ENCODE measurements at places on chromosomes 2 and 18. TPM values are rescaled to one million over a fixed set of nuclear protein-coding genes. Genes with fewer than 3 reads are reported as not detected.

GRCh38 chr2:218230882-218231281 is 13.9 kb downstream of the ARPC2 start:
- DNase-seq = no peak

DNA sequence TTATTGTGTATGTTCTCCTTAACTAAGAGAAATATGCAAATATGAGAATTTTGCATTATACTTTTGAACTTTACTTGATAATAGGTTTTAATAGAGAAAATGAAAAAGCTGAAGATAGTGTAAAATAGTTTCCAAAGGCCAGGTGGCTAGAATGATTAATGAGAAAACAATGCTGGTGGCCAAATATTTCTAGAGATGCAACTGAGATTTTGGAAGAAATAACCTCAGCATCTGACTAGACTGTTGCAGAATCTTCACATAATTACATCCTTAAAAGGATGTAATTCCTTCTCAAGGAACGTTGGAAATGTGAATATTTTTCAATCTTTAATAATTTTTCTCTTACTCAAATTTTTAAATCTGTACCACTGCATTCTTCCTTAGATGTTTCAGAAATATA is 434.4 kb downstream of the THSD7B start:
- DNase-seq = no peak

DNA sequence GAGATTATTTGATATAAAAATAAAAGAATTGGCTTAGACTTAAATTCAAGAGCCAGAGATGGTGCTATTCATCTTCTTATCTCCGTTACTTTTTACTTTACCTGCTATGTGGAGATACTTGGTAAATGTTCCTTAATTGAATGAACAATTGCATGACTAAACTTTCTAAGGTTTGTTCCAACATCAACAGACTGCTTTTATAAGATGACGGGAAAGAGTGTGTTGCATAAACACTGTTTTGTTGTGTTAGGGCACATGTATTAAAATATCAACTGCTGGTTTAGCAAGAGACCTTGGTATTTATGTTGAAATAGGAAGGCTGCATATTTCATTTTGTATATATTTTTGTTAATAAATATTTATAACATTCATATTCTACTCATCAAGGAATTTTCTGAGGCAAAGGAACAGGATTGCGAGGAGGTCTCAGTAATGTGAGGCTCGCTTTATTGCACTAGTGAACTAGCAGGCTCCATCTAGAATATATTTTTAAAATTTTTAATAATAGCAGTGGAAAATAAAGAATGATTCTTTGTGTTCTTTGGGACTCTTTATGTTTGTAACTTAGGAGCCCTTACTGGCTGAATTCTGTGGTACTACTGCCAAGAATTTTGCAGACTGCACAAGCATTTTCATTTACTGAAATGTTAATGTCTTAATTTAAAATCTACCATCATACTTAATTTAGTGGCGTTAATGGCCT is 10.7 kb upstream of the NFE2L2 start:
- DNase-seq = no peak

DNA sequence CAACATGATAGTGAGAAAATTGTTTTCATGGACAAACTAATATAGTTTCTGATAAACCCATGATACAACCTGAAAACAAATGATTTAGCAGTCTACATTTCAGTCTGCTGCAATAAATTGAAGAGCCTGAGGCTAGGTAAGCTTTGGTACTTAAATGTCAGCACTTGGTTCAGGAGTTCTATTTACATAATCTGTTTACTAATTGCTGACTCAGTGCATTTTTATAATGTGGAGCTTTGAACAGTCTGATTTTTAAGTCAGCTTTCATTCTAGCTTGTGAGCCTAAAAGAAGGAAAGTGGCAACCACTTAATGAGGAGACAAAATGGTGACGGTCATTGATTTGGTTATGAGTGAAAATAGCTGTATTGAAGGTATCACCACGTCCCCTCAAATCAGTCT is 488.6 kb downstream of the CPS1 start:
- no peak for DNase-seq

Gene CD28
- polyA plus RNA-seq = 0.98 TPM

Gene MROH2A
- polyA plus RNA-seq = not detected

Gene CCDC102B
- 8.2 TPM for polyA plus RNA-seq

- no peak for DNase-seq
These were observed 19.2 kb downstream of the ABI2 start for GRCh38 chr2:203347375-203347774.

DNA sequence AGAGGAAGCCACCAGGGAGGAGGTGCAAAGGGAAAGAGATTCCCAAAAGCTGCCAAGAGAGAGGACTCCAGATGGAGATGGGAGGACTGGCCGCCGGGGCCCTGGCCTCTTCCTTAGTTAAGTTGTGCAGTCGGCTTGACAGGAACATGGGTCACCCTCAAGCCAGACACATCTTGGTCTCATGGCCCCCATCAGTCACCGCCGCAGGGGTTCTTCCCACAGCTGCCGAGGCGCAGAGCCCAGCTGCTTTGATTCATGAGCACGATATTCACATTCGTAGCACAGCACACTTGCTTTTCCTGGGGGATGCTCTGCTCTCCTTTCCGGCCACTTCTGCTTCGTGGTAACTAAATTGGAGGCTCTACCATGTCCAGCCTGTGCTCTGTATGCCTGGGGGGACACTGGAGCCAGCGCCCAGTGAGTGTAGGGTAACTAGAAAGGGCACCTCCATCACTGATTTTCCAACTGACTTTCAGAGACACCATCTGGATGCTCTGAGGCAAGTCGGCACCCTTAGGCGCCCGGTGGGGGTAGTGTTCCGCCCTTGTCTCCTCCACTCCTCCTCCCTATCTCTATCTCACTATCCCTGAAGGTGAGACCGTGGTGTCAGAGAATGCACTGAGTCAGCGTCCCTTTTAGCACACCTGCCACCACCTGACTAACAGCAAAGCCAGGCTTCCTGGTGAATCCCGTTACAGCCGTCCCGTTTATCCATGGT is 13.3 kb downstream of the TWIST2 start:
- DNase-seq = no peak

Gene ME2
- 35.5 TPM for polyA plus RNA-seq

Gene SLC9A4
- 6.8 TPM for polyA plus RNA-seq

Gene RAB27B
- 4.4 TPM for polyA plus RNA-seq

- DNase-seq = no peak
These were observed 3.6 kb upstream of the DGKD start for GRCh38 chr2:233350708-233351107.

GRCh38 chr2:85423525-85423924 is 5.0 kb downstream of the SH2D6 start:
- DNase-seq = no peak

Gene SERPINE2
- polyA plus RNA-seq = 95.5 TPM
